Astrocyte of the spinal cord (primary cell): ENCODE measurements at places on chromosomes 3 and 15.

GRCh38 chr3:156664831-156665178 is 9.6 kb upstream of the TIPARP start:
- no peak for DNase-seq

DNA sequence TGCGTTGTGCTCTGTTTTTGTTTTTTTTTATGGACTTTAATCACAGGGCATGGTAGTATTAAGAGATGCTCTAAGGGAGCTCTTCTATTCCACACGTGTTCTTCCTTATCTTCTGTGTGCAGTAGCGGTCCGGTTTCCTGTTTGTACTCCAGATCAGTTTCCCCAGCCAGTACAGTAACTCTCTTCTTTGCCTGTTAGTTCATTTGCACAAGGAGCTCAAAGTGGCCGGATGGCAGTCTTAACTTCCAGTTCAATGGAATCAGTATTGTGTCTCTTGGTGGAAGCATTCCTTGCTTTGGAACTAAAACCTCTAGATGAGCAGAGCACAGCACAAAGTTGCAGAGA is 122.0 kb downstream of the KLF13 start:
- DNase-seq: no peak

DNA sequence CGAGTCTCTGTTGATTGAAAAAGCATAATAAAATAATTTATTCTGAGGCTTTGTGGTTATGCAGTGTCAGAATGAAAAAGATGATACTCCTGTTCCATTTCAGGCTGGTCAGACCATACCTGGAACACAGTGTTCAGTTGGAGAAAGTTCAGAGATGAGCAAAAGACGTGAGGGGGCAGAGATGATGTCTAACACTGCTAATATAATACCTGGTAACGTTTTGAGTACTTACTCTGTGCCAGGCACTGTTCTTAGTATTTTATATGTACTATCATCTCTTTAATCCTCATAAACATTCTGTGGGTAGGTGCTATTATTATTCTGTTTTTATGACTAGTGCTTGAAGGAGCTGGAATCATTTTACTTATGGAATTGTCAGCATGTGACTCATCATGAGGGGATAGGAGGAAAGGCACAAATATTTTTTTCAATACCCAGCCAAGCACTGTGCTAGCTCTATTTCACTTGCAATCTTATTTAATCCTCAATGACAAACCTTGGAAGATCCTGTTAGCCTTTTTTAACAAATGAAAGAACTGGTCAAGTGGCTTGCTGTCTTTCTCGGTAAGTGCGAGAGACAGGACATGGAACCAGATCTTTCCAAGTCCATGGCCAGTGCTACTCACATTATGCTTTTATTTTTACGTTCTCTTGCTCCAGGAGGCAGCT is 31.8 kb downstream of the IQGAP1 start:
- peak; percentile 88 for DNase-seq

DNA sequence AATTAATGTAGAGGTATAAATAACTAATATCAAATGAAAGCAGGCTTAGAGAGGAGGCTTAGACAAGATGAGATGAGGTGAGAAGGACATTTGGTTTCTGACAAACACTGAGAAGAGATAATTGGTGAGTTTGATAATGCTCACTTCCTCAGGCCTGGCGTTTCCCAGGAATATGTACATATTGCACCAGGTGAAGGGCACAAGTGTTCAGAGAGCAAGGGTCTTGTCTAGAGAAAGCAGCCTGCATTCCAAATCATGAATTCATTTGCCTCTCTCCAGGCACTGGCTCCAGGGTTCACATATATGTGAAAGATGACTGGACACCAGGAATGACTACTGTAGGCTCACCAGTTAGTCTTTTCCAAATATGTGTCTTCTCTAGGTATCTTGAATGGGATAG is 48.0 kb upstream of the LPP start:
- no peak for DNase-seq

DNA sequence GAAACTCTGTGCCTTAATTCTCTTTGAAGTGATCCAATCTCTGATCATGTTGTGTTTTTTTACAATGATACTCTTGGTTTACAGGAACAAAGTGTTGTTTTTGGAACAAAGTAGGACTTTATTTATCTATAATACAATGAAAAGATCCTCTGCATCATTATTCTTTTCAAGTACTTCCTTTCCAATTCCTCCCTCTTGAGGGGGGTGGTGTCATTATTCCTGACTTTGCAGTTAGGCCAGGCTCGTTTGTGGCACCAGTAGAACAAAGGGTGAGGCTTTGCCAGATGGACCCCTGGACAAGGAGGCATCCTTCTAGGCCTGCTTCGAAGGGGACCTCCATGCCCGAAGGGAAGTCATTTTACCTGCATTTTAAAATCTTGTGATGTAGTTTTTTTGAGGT is 41.7 kb upstream of the ZBTB38 start:
- no peak for DNase-seq

DNA sequence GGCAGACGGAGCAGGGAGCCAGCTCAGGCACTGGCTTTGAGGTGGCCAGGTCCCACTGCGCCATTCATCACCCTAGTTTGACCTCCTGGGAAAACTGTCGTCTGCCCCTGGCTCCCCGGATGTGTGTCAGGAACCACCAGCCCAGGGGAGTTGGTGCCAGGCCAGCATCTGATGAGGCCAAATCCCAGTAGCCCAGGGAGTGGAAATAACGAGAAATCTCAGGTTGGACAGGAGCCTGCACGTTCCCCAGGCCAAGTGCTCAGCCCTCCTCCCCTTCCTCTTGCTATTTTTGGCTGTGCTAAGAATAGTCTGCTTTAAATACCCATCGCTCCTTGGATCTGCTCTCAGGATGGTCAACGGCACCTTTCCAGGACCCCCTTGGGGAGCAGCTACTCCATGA is 93.1 kb upstream of the RPL32 start:
- peak; percentile 53 for DNase-seq
